MM.1S (cell line): ENCODE measurements at places on chromosomes 16 and 17.
A peak's percentile ranks its signal among the peaks of the same experiment; 100 is the strongest.

- no peak overlapping the region for H3K27ac ChIP-seq
- H3K4me3 ChIP-seq: no peak overlapping the region
- no peaks in the 10 kb centered on the region for H3K36me3 ChIP-seq
- DNase-seq: no peak
- H3K4me1 ChIP-seq: no peaks in the 10 kb centered on the region
- no peaks in the 10 kb centered on the region for H3K27me3 ChIP-seq
Measured at GRCh38 chr16:78681743-78682142, 582.3 kb downstream of the WWOX start.

GRCh38 chr17:56593646-56594319 lies at the start of gene NOG:
Gene NOG, plus strand, starts transcription at chr17:56593699. Its CDS starts 525 bp downstream, at chr17:56594224.
- no peaks in the 10 kb centered on the region for H3K36me3 ChIP-seq
- H3K27me3 ChIP-seq: peaks cover 30% of the 10 kb centered on the region
- peak within 1 kb of the TSS; percentile 15; the same call in 1 of the 2 replicates for H3K27ac ChIP-seq
- peak; percentile 67 for DNase-seq
- H3K4me1 ChIP-seq: peaks cover 12% of the 10 kb centered on the region; the same call in 1 of the 2 replicates

DNA sequence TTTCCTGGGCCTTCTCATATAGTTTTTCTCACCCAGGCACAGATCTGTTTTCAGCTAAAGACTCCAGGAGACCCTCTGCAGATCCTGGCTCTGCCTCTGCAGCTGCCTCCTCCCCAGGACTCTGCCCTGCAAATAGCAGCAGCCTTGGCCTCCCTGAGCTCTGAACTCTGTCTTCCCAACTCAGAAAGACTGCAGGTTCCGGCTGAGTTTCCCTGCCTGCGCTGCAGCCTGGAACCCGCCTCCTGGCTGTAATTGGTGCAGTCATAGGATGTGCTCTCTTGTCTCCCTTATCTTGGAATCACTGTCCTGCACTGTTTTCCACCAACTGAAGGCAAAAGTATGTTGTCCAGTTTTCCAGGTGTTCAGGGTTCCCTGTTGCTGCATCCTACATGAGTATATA lies 14.3 kb upstream of the DNASE1 start:
- no peak overlapping the region for H3K27ac ChIP-seq
- H3K36me3 ChIP-seq: no peaks in the 10 kb centered on the region
- H3K27me3 ChIP-seq: no peaks in the 10 kb centered on the region
- no peak overlapping the region for H3K4me3 ChIP-seq
- DNase-seq: no peak

- H3K4me3 ChIP-seq: no peak overlapping the region
- H3K27ac ChIP-seq: no peak overlapping the region
- no peak for DNase-seq
- no peaks in the 10 kb centered on the region for H3K36me3 ChIP-seq
- no peaks in the 10 kb centered on the region for H3K4me1 ChIP-seq
Measured at GRCh38 chr17:31415004-31415454, 23.6 kb downstream of the RAB11FIP4 start.

GRCh38 chr16:30003670-30004423 lies 7.0 kb downstream of the DOC2A start:
- no peaks in the 10 kb centered on the region for H3K4me1 ChIP-seq
- DNase-seq: no peak
- no peak overlapping the region for H3K4me3 ChIP-seq
